ENCODE measurements at places on chromosomes 11 and 22. TPM values are rescaled to one million over a fixed set of nuclear protein-coding genes. Genes with fewer than 3 reads are reported as not detected.

- DNase-seq, result no peak
These were observed 3.1 kb upstream of the KCNQ1OT1 start for GRCh38 chr11:2702771-2703362.

The KCNC1 gene
- total RNA-seq, result not detected

The DEUP1 gene
- total RNA-seq, result not detected

GRCh38 chr11:86746514-86746913 is 53.8 kb upstream of the PRSS23 start:
- DNase-seq, result no peak

- no peak for DNase-seq
These were observed 75.6 kb upstream of the APOA1 start for GRCh38 chr11:116913000-116913399.

DNA sequence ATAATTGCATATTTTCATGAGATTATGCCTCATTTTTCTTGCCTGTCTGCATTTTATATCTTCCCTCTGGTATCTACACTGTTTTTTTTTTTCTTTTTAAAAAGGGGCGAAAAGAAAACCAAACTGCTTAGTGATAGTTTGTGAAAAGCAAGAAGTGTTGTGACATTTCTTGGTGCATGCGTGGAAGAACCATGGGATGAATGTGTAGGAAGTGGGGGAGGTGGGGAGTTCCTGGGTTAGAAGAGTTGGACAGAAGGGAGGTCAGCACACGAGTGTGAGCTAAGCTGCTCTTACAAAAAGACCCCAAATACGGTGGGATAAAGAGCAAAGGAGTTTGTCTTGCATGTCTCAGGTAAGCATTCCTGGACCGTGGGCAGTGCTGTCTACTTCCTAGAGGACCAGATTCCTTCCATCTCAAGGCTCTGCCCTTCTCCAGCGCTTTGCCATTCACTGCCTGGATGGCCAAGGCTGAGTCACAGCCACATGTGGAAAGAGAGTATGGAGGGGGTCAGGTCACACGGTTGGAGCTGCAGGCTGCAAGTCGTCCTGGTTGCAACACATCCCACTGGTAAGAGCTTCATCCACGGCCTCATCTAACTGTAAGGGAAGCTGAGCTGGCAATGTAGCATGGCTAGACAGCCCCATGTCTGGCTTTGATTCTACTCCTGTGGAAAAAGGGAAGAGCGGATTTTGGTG is 300.6 kb downstream of the DDX10 start:
- DNase-seq, result peak; percentile 64

GRCh38 chr11:72483412-72484186 is 49.3 kb upstream of the CLPB start:
- DNase-seq, result peak; percentile 48

DNA sequence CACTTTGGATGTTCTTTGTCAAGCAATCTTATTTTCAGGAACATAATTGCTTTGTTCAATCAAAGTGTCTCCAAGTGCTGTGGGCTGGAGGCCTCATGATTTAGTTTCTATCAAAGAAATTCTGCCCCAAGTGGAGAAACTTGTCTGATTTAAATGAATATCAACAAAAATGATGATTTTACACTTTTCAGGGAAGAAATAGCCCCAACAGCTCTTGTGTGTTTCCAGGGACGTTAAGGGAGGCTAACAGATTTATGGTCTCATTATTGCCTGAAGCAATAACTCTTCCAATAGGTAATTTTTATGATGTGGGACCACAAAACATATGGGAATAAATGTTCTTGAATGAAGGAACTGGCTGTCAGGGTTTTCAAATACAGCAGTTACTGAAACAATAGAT is 699.1 kb downstream of the FAM181B start:
- no peak for DNase-seq

DNA sequence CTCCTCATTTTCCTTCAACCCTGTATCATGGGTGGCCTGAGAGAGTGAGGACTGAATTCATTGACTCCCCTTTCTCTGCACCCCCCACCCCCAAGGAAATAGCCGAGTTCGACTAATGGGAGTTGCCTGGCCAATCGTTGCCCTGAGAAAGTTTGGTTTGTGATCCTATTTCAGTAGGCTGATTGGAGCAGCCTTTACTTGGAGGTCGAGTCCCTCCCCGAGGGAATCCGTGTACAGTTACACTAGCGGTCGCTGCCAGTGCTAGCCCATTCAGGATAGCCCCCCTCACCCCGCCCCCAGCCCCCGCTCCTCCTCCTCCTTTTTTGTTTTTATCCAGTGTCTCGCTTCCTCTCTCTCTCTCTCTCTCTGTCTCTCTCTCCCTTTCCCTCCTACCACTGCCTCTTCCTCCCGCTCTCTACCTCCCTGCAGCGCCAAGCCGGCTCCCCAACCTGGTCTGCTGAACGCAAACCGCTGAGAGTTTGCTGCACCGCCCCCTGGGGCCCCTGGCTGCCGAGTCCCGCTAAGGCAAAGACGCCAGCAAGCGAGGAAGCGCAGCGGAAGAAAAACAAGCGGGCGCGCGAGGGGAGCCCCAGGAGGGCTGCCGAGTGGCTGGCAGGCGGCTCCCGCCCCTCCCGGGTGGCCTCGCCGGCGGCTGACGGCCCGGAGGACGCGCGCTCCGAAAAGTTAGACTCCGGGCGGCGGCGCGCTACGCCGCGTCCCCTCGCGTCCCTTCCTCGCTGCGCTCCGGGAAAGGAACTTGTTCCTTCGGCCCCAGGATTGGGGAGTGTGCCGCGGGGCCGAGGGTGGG is at the start of gene GRAMD1B:
Gene GRAMD1B (plus strand): TSS at position 357 of the 808 bp plus-strand sequence. CDS start 524 bp downstream, outside the sequence.
- DNase-seq, result peak; percentile 29

- DNase-seq, result no peak
These were observed 12.3 kb upstream of the CYP2D6 start for GRCh38 chr22:42142771-42143461.

The GAL3ST3 gene
- not detected for total RNA-seq

GRCh38 chr11:1747753-1748635 is 2.4 kb downstream of the IFITM10 start:
- no peak for DNase-seq

- no peak for DNase-seq
These were observed 998 bp downstream of the BAIAP2L2 start for GRCh38 chr22:38109371-38110001.

- no peak for DNase-seq
These were observed 789 bp downstream of the SIK2 start for GRCh38 chr11:111602865-111603610.

DNA sequence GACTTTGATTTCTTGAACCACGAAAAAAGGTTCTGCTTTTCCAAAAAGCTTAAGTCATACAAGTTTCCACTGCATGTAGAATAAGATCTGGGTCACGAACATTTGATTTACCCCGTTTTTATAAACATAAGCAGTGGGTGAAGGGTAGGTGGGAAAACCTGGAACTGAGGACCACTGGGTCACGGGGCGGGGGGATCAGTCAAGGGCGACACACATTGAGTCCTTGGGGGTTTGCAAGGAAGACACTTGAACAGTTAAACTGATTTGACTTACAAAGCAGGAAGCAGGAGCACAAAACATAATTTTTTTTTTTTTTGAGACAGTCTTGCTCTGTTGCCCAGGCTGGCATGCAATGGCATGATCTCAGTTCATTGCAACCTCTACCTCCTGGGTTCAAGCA is 10.9 kb downstream of the FADS3 start:
- DNase-seq, result no peak

The C11orf21 gene
- total RNA-seq, result 1.5 TPM

The RIN1 gene
- total RNA-seq, result 7.4 TPM

DNA sequence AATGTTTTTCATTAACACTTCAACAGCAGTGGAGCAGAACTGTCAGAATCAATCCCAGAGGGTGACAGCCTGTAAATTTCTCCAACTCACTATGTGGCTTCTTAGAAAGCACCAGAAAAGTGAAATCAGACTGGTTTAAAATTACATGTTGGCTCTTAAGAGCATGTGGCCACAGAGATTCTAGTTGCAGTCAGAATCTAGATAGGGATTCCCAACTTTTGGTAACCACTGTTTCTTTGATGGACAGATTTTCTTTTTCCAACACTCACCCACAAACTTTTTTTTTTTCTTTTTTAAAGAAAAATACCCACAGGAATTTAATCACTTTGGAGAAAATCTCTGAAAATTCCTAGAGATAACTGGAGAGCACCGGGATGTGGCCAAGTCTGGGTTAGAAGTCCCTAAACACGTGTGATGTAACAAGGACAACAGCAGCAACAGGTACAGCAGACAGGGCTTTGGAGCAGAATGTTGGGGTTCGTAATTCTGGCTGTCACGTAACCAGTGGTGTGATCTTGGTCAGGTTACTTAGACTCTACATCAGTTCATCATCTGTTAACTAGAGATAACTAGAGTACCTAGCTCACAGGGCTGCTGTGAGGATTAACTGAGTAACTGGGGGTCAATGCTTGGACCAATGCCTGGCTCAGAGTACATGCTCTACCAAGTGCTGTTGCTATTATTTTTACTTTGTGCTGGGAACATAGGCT is 100.1 kb downstream of the NAT10 start:
- no peak for DNase-seq

The OR52I1 gene
- not detected for total RNA-seq

- no peak for DNase-seq
These were observed 669 bp upstream of the BCR start for GRCh38 chr22:23179381-23180299.

GRCh38 chr11:126308271-126308671 is 4.4 kb downstream of the DCPS start:
- no peak for DNase-seq

- no peak for DNase-seq
These were observed 447.0 kb upstream of the ARHGAP42 start for GRCh38 chr11:100240025-100240539.

- no peak for DNase-seq
These were observed 229.9 kb upstream of the PITPNB start for GRCh38 chr22:28148816-28149465.

The APOA5 gene
- total RNA-seq, result not detected

The P2RX6 gene
- total RNA-seq, result 2.0 TPM

DNA sequence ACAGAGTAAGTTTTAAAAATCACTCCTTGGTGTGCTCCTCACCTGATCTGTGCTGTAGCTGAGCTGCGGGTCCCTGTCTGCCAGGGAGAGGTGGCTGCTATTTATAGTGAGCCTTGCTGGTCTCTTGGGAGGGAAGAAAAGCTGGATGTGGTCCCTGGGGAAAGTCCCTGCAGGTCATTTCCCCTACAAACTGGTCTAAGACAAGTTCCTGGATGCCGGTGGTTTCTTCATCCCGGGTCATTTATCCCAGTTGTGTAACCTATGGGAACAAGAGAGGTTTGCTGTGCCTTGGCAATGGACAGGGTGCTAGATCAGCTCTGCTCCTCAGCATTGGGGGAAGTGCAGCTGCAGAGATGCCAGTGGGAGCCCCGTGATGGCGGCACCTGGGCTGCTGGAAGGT is at the start of gene SAA2:
Gene SAA2 (minus strand): TSS at position 108 of the 400 bp plus-strand sequence. CDS start 657 bp downstream, outside the sequence.
- no peak for DNase-seq

- DNase-seq, result no peak
These were observed 47.3 kb upstream of the CYP2D6 start for GRCh38 chr22:42177891-42178336.

DNA sequence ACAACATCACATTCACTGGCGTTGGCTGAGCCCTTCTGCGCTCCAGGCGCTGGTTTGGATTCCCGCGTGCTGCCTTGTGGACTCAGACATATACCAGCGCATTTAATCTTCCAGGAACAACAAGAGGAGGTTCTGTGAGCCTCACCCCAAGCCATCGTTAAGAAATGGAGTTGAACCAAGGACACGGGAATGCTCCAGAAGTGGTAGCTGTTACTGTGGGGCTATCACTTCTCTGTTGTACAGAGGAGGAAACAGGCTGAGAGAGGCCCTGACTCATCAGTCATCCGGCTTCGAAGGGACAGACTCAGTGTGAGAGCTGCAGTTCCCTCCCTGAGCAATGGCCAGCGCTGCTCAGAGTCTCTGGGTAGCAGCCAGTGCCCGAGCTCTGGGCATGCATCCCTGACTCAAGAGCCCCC is 291.3 kb downstream of the TBC1D22A start:
- DNase-seq, result no peak

GRCh38 chr22:37112084-37112728 is 2.7 kb upstream of the TMPRSS6 start:
- no peak for DNase-seq

All from H4 (cell line).